ENCODE measurements at places on chromosomes 11 and 22. TPM values are rescaled to one million over a fixed set of nuclear protein-coding genes. Genes with fewer than 3 reads are reported as not detected.

The SLC22A6 gene
- not detected for total RNA-seq

The EIF4ENIF1 gene
- 19.0 TPM for total RNA-seq

The PRR33 gene
- not detected for total RNA-seq

The HTR3A gene
- not detected for total RNA-seq

The GRIK4 gene
- total RNA-seq: 0.08 TPM

The SLCO2B1 gene
- 9.7 TPM for total RNA-seq

The KCNJ11 gene
- total RNA-seq: 0.36 TPM

The TIGD3 gene
- total RNA-seq: 0.16 TPM

The HSPB2 gene
- total RNA-seq: 0.32 TPM

The PMM1 gene
- total RNA-seq: 30.0 TPM

The MMP8 gene
- not detected for total RNA-seq

The KCNK4 gene
- total RNA-seq: not detected

The PGA3 gene
- total RNA-seq: not detected

The FOLR1 gene
- 0.96 TPM for total RNA-seq

The BANF1 gene
- total RNA-seq: 145 TPM

The APOA4 gene
- not detected for total RNA-seq

The PHLDA2 gene
- total RNA-seq: 45.0 TPM

The AP1B1 gene
- 80.8 TPM for total RNA-seq

The SLC17A6 gene
- total RNA-seq: not detected

The TRIM51 gene
- total RNA-seq: not detected

The SIK2 gene
- total RNA-seq: 6.8 TPM

The CBX7 gene
- total RNA-seq: 4.5 TPM
